ENCODE measurements at places on chromosomes 4 and X.

DNA sequence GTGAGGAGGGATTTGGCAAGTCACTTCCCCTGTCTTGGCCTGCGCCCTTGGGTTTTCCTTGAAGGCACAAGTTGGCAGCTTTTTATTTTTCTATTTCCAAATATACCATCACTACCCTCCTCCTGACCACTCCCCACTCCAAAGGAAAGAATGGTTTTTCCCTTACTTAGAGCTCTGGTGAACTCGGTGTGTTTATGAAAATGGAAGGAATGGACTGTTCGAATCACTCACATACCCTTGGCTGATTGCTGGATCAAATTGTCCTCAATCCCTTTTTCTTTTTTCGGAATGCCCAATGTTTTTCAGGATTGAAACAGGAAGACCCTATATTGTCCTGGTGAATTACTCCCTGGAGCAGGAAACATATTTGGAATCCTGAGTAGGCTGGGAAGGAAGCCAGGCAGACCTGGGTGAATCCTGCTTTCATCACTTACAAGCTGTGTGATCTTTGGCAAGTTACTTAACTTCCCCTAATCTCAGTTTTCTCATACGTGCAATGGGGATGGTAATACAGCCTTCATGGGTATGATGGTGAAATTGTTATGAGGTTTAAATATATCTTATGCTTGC lies 70.7 kb downstream of the RTL5 start:
- DNase-seq: no peak

DNA sequence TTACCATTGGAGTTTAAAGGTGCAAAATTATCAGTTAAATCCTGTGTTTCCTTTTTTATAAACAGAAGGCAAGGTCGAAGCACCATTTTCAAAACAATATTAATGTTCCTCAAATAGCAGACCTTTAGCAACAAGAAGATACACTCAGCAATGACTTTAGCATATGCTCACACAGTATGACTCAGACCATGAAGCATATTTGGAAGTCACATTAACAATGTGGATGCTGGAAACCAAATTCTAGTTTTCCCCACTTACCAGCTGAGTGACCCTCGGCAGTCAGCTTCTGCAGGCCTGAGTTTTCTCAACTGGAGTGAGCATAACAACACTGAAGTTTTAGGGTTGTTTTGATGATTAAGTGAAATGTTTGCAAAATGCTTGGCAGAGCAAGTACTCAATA lies 130.5 kb downstream of the ANK2 start:
- DNase-seq: no peak

- DNase-seq: no peak
Observed at GRCh38 chrX:109777749-109778148, 44.7 kb upstream of the ACSL4 start.

DNA sequence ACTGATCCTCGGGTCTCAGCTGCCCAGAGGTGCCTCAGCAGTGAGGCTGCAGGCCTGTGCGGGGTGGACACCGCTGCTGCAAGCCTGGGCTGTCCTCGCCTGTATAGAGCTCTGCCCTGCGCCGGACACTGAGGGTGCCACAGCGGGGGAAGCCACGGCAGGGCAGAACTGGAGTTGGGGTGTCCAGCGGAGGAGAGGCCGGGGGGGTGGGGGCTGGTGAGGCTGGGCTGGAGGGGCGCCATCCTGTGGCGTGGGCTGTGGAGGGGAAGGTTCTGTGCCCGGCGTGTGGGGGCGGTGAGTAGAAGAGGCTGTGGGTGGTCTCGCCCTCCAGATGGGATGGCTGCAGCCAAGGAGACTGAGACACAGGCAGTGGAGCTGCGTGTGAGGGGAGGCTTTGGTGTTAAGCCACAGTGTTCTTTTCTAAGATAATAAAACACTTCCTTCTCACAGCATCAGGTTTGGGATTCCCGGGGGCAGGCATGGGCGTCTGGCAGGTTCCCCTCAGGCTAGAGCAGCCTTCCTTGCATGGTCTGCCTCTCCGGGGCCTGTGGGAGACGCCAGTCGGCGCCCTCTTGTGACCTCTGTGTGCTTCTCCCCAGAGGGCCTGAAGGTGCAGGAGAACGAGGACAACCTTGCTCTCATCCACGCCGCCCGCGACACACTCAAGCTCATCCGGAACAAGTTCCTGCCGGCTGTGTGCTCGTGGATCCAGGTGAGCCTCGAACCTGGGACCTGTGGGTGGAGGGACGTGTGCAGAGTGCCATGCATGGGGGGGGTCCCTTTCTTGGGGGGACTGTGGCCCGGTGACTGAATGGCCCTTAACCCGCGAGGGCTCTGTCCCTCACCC lies 7.4 kb downstream of the UVSSA start:
- DNase-seq: peak; percentile 53

DNA sequence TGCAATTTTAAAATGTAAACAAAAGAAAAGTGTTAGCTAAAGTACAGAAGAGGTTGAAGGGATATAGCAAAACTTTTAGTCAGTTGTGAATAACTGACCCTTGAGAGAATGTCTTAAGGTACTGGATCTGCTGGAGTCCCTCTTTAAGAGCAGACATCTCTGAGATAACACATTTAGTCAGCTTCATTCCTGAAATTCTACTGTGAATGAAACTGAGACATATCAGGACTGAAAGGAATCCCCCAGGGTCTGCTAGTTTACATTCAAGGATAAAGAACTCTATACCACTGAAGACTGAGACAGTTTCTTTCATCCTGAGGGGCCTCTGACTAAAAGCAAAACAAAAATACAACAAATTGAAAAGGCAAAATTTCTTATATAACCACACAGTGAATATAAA lies 54.4 kb downstream of the PGRMC1 start:
- no peak for DNase-seq

DNA sequence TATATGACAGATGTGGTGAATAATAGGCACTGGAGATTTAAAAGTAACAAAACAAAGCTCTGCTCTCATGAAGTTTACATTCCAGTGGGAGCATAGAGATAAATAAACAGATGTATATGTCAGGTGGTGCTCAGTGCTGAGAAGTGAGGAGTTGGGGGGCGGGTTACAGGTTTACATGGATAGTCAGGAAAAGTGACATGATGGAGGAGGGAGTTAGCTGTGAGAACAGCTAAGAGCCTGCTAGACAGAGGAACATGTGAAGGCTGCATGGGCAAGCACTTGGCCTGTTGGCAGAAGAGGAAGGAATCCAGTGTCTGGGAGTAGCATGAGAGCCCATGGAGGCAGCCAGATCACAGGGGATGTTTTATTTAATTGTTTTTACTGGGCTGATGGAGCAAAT lies 10.2 kb upstream of the TMEM156 start:
- DNase-seq: no peak

DNA sequence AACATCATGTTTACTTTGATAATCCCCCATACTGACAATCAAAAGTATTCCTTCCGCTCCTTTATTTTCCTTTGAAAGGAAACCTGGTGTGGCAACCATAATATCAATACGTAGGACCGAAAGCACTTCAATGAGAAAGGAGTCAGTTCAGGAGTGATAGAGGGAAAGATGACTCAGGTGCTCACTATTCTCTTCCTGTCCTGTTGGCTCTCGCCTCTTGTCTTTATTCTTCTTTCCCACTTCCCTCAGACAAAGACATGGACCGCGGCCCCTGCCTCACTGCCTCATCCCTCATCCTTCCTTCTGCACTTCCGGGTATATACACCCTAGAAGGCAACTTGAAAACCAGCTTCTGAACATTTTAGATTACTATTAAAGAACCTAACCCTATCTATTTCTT lies 49.8 kb upstream of the TNIP3 start:
- DNase-seq: no peak

GRCh38 chr4:46992338-46992737 lies 1.0 kb downstream of the GABRA4 start:
- no peak for DNase-seq

DNA sequence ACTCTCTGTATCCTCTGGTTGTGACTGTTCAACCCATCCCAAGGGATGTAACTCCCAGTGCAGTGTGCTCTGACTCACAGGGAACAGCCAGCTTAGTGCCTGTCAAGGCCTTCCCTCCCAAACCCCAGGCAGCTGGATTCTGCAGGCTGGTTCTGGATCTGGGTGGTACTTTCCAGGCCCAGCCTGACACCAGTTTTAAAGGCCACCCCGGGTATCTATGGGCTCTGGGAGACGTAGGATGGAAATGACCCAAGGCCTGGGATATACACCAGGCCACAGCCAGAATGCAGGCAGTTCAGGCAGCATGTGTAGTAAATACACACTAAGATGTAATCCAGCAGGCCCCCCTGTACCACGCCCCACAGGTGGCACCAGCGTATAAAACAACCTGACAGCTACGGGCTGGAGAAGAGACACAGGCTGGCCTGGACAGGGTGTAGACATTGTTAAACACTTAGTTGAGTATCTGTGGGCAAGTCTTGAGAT lies 64.2 kb downstream of the SPINK2 start:
- DNase-seq: no peak

- no peak for DNase-seq
Observed at GRCh38 chrX:106626789-106627188, 15.0 kb downstream of the RADX start.

GRCh38 chr4:118249890-118250289 lies 102.9 kb downstream of the PRSS12 start:
- DNase-seq: no peak

DNA sequence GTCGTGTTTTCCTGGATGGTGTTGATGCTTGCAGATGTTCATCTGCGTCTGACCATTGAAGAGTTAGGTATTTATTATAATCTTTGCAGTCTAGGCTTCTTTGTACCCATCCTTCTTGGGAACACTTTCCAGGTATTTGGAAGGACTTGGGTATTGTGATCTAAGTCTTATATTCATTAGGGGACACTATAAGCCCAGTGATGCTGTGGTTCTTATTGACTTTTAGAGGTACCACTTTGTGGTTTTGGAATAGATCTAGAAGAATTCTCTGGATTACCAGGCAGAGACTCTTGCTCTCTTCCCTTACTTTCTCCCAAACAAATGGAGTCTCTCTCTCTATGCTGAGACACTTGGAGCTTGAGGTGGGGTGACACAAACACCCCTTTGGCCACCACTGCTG lies 41.6 kb downstream of the AFM start:
- no peak for DNase-seq

DNA sequence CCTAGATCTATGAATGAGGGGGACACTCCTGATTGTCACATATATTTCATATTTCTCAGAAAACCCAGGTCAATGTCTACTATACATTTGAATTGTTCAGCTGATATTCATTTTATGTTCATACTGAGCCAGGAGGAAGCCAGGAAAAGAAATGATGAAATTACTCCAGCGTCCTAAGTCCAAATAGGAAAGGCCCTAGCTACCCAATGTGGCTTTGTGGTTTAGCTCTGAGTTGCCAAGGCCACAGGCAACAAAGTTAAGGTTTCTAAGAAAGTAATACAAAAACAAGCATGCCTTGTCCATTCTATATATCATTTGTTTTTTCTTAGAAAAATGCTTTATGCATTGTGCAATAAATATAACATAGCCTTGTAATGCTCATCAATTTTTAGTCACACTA lies 4.5 kb upstream of the CSN2 start:
- DNase-seq: no peak

DNA sequence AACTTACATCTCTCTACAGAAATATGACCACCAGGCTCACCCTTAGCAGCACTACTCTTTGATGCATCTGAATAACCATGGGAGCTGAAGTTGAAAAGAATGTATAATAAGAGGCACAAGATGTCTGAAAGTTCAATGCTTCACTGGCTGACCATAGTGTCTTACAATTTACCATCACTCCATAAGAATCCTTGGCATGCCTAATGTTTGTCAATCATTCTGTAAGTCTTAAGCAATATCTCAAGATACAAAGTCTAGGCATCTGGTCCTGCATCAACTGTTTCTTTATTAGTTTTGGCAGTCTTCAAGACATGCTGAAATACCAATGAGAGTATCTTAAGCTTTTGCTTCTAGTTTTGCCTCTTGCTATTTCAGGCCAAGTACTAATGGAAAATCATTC lies 755.5 kb downstream of the STIM2 start:
- no peak for DNase-seq

DNA sequence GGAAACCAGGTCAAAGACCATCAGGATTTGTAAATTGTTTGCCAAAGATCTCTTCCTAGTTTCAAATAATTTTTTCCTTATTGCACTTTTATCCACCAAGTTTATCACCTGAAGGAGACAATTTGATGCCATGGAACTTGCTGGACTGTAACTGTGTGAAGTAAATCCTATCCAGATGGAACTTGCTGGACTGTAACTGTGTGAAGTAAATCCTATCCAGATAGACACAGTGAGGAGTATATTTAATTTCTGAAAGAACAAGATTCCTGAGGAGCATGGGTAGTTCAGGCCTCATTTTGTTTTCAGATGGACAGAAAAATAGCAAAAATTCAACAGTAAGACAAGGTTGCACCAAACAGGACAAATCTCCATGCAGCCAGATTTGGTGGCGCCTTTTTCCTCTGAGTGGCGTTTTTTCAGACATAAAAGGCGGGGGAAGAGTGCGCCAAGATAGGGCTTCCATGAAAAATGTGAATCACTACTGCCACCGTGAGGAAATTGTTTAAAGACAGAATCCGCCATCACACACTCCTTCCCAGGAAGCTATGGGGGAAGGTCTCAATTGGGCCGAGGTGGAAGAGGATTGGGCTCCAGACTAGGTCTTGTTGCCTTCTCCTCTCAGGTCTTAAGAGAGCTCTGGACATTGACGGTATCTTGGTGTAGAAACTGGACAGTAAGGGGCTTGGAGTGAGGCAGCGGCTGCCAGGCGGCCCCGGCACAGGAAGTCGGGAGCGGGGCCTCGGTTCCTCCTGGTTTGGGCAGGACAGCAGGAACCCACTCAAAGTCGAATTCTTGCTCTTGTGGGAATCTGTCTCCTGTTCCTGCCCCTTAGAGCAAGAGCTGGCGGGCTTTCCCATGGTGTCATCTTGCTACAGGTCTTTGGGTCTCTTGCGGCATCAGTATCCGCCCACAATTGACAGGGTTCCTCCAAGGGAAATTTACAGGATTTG lies 234.7 kb downstream of the OR13H1 start:
- no peak for DNase-seq

DNA sequence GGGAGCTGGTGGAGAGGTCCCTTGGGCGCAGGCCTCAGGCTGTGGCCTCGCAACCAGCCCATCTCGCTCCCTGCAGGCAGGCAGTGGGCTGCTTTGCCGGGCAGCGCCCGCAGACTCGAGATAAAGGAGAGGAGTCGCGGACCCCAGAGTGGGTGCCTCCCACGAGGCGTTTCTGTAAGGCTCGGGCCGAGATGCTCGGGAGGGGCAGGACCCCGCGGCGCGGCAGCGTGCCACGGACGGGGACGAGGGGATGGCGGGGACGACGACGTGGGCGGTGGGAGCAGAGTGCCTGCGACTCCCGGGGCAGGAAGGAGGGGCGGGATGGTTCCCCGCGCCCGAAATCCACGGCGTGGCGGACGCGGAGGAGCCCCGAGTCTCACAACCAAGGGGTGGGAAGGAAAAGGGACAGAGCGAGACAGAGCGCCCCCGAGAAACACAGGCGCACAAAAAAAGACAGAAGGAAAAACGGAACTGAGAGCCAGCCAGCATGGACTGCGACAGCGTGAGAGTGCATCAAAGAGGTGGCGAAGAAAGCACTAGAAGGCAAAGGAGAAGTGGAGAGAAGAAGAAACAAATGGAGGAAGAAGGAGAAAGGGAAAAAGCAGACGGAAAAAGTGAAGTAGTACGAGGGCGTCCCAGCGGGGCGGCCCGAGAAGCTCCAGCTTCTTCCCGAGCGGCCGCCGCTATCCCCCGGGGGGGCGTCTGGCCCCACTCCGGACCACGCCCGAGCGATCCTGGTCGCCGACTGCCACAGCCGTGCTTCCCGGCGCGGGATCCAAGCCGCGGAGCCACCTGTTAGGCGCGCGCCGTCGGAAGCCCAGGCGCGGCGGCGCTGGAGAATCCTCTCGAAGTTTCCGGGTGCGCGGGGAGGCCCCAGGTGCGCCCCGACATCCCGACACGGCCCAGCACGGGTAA lies 1.5 kb downstream of the BEND4 start:
- peak; percentile 38 for DNase-seq
